ENCODE measurements at places on chromosomes 12 and 14. TPM values are rescaled to one million over a fixed set of nuclear protein-coding genes. Genes with fewer than 3 reads are reported as not detected.

Gene CDKN3
- 32.3 TPM for total RNA-seq

Gene SIX1
- 7.7 TPM for total RNA-seq

Gene SDR9C7
- total RNA-seq, result not detected

Gene DHRS2
- 15.6 TPM for total RNA-seq

Gene VWF
- total RNA-seq, result 0.15 TPM

Gene MYF6
- not detected for total RNA-seq

Gene FIGNL2
- total RNA-seq, result not detected

All from A375 (cell line).